ENCODE measurements at places on chromosomes 4 and X.

GRCh38 chrX:118474586-118474985, 21.0 kb upstream of the DOCK11 start:
- no peak for DNase-seq

GRCh38 chrX:790041-790506, 159.5 kb downstream of the SHOX start:
- no peak for DNase-seq

DNA sequence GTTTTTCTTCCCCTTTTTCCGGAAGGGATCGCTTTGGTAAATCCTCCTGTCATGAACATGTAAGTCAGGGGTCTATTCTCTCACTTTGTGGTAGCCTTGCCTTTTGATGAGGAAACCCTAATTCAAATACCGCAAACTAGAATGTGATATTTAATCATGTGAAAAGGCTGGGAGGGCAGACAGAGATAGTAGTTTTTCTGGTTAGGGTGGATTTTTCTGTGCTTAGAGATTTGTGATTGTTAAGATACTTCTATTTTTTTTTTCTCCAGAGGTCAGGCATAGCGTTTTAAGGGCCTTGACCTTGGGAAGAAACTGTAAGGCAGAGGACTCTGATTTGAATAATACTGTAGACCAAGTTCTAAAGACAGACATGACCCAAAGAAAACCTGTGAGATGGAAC, 41.8 kb upstream of the PACRGL start:
- DNase-seq: no peak

GRCh38 chrX:110698696-110699095, 96.9 kb downstream of the CHRDL1 start:
- DNase-seq: no peak

GRCh38 chr4:147518086-147518485, 37.2 kb downstream of the EDNRA start:
- DNase-seq: no peak

DNA sequence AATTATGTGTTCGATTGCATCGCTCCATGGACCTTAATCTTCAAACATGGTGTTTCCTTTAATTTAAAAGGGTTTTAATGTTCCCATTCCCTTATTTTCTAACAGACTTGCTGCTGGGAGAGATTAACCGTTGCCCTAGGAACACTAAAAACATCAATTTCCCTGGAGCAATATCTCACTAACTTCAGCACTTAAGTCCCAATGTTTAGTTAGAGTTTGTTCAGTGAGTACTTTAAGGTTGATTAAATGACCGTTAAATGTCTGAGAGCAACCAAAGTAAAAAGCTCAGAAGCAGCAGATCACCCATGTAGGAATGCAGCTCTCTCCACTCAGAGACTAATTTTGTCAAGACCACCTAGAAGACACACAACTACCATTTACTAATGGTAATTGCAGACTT, 111.2 kb upstream of the PDE5A start:
- no peak for DNase-seq

DNA sequence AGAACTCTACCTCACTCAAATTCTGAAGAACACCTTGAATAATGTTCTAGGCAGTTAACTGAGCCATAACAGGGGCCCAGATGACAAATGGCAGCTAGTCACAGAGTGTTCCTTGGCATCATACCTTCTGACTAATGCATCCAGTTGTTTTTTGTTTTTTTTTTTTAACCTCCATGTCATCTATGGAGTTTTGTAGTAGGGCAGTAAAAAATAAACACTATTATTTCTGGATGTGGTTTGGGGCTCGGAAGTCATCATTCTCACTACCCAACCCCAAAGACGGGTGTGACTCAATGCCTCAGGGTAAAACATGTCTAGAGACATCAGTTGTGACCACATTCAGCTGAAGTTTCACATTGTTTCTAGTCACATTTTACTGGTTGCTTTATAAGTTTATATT, 31.2 kb upstream of the MCF2 start:
- no peak for DNase-seq

DNA sequence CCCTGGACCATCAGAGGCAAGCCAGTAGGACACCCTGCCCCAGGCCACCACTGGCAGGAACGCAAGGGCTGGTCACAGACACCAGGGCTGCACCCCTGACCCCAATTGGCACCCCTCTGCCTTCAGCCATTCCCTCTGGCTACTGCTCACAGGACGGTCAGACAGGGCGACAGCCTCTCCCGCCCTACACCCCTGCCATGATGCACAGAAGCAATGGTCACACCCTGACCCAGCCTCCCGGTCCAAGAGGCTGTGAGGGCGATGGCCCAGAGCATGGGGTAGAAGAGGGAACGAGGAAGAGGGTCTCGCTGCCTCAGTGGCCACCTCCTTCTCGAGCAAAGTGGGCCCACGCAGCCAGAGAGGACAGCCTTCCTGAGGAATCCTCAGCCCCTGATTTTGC, 143.5 kb downstream of the SOWAHB start:
- DNase-seq: no peak

DNA sequence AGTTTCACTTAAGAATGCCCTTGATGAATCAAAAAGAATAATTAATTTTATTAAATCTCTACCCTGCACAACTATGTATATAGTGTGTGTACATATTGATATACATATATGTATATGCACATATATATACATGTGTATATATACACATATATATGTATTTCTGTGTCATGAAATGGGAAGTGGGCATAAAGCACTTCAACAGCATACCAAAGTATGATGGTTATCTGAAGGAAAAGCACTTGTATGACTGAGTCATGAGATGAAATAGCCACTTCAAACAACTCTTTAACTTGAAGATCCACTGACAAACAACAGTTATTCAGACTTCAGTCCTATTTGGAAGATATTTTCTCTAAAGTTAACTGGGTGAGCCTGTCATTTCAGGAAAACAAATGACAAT, 16.3 kb downstream of the RNF128 start:
- no peak for DNase-seq

DNA sequence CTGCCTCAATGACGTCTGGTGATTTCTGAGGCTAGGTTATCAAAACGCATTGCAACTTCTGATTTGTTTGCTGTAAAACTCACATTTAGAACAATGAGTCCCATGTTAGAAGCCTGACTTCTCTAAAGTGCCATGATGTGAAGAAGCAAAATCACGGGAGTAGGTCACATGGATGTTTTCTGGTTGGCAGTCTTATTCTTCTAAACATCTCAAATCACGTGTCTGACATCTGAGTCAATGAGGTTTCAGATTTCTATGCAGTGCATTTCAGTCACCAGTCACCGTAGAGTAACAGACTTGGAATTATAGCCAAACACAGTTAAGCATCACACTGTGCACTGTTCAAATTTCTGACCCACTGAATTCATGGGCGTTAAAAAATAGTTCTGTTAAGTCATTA, 482.1 kb downstream of the TMA16 start:
- no peak for DNase-seq

- DNase-seq: no peak
Observed at GRCh38 chrX:70916754-70917153, 8.2 kb upstream of the TEX11 start.

DNA sequence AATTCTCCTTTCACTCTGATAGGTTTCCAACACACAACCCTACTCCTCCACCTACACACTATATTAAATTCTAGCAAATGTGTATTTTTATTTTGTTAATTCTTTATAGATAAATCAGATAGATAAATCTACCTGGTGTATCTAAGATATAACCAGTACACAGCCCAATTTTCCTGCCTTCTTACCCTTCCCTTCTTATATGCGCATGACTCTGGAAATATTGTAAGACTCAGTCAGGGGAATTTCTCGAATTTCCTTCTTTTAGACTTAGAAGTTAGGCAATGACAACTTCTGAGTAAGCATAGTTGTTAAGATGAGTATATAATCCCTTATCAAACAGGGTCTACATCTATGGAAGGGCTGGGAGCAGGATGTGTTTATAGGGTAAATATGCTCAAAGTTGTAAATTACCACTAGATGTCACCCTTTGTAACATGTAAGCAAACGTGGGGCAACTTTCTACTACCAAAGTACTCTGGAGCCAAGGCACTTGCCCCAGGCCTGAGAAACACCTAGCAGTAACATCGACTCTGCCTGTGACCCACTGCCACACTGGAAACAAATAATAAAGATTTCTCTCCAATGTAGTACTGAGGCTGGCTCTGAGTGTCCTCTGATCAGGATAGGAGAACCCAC, 444.7 kb downstream of the IQCM start:
- peak; percentile 12 for DNase-seq

DNA sequence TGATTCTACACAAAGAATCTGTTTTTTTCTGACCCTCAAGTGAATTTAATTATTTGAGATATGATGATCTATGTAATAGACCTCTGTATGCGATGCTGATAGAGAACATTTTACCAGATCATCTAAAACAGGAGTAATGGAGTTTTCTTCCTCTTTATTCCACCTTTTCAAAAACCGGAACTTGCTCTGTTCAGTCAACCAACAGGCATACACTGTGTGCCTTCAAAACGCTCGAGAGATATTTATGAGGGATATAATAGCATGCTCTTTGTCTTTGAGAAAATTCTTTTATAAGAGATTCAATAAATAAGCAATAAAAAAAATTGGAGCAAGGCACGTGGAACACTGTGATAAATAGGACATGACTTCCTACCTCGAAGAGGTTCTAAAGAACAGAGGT, 2.0 kb downstream of the NYX start:
- DNase-seq: no peak

GRCh38 chr4:98242538-98242937, 18.6 kb upstream of the RAP1GDS1 start:
- DNase-seq: no peak

DNA sequence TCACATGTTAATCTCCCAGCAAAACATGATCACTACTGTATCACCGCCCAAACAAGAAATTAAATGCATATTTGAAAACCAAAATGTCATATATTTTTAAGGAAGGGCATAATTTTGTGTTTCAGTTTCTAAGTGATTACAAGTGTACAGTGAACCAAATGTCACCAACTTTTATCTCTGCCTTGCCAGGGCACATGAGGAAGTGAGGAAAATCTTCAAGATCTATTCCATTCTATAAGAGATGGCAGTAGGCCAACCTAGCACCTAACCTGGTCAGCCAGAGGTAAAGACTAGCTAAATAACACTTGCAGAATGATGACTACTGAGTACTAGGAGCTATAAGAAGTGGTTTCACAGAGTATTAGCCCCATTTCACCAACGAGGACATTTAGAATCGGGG, 107.2 kb downstream of the ATP11C start:
- DNase-seq: no peak

DNA sequence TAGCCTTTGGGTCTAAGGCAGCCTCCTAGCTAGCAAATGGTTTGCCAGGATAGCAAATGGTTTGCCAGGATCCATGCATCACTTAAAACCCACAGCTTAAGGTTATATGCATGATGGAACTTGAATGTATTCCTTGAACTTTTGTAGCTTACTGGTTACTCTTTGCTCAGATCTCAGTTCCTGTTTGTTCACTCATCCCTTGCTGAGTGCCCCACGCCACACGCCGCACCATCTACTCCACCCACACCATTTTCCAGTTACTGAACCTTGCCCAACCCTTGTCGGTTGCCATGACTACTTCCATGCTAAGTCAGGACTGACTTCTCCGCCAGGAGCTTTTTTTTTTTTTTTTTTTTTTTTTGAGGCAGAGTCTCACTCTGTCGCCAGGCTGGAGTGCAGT, 29.5 kb upstream of the XIAP start:
- DNase-seq: no peak

GRCh38 chr4:124937993-124938392, 225.5 kb upstream of the ANKRD50 start:
- no peak for DNase-seq

- DNase-seq: no peak
Observed at GRCh38 chrX:133285341-133285740, 67.2 kb upstream of the TFDP3 start.

DNA sequence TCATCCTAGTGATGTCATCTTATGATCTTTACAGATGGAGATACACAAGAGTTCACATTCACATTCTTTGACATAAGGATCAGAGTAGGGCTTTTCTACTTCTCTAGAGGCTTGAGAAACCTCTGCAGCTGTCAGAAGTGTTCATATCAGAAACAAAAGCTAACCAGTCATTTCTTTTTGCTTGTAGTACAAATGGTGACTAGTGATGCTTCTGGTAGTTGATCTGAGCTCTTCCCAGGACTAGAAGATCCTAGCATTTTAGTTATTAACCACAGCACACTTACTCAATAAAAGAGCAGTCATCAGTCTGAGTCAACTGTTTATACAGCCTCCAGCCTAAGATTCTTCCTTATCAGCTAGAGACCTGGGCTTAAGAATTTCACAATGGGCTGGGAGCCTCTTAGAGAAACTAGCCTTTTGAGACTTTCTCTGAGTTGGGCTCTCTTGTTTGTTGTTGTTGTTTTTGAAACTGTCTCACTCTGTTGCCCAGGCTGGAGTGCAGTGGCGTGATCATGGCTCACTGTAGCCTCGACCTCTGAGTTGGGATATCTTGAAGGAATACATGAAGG, 84.1 kb downstream of the TMEM164 start:
- peak; percentile 40 for DNase-seq

DNA sequence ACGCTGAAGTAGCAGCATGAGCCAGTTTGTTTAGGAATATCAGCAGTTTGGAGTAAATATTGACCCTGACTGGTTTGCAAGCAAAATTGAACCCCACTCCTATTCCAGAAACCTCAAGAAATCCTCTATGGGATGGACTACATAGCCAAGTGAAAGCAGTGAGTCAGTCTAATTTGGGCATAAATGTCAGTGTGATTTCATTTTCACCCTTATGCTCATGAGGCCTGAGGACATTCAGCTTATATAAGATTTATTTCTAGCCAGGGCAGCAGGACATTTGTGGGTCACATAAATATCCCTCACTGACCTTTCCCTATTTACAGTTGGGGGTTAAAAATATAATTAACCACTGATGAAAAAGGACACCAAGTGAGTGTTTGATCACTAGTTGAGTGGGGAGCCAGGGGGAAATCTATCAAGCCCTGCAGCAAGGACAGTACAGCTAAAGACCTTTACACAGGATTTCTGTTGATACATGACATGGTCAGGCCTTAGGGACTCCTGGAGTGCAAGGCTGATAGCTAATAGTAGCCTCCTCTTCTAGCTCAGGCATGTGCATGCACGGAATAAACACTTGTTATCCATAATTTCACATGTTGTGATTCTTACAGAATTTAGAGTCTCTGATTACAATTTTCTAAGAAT, 996.9 kb upstream of the GRIA3 start:
- DNase-seq: no peak

DNA sequence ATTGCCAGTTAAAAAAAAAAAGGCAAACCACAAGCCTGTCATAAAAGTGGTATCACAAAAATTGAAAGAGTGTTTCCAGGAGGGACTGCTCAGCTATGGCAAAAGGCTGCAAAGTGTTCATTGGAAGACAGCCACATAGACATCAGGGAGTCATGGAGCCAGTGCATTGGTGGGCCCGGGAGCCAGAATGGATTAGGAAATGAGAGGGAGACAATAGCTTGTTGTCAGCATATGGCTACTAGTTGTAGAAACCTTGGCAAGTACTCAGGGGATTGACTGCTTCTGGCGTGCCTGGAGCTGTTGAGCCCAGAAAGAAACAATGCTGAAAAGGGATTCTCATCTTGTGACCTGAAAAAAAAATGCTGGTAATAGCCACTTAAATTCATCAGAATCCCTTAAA, 5.0 kb downstream of the GAR1 start:
- DNase-seq: no peak
